ENCODE measurements at places on chromosomes 13 and 19. TPM values are rescaled to one million over a fixed set of nuclear protein-coding genes. Genes with fewer than 3 reads are reported as not detected.

DNA sequence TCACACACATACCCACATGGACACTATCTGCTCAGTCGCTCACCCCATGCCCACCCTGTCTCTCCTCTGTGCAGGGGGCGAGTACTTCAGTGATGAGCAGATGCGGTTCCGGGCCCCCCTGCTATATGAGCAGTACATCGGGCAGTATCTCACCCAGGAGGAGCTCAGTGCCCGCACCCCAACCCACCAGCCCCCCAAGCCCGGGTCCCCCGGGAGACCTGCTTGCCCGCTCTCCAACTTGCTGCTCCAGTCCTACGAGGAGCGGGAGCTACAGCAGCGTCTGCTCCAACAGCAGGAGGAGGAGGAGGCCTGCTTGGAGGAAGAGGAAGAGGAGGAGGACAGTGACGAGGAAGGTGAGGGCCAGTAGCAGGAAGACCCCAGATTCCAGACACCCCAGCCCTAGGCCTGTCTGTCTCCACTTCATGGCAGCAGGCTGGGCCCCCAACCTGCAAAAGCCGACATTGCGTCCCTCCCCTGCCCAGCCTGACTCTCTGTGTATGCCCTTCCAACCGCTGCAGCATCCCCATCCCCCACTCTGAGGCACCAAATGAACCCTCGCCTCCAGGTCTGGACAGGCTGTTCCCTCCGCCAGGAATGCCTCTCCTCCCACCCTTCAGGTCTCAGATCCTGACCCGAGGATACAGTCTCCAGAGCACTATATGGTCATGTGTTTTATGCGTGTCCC, 9.7 kb downstream of the CCDC97 start:
- DNase-seq = no peak

GRCh38 chr19:2800506-2800905, 15.2 kb downstream of the THOP1 start:
- DNase-seq = no peak

GRCh38 chr13:38606699-38607535, 80.0 kb upstream of the FREM2 start:
- DNase-seq = no peak

The PRX gene
- total RNA-seq = 1.4 TPM

The KIR2DL1 gene
- total RNA-seq = not detected

GRCh38 chr19:30212574-30212973, 159.6 kb upstream of the ZNF536 start:
- DNase-seq = no peak
